ENCODE measurements at places on chromosomes 4 and X.

GRCh38 chr4:1868293-1868692, 2.9 kb upstream of the NSD2 start:
- no peak for DNase-seq

GRCh38 chr4:165380805-165381204, 2.0 kb downstream of the CPE start:
- DNase-seq, result no peak

GRCh38 chrX:150542846-150543229, 25.6 kb upstream of the MTM1 start:
- DNase-seq, result no peak

DNA sequence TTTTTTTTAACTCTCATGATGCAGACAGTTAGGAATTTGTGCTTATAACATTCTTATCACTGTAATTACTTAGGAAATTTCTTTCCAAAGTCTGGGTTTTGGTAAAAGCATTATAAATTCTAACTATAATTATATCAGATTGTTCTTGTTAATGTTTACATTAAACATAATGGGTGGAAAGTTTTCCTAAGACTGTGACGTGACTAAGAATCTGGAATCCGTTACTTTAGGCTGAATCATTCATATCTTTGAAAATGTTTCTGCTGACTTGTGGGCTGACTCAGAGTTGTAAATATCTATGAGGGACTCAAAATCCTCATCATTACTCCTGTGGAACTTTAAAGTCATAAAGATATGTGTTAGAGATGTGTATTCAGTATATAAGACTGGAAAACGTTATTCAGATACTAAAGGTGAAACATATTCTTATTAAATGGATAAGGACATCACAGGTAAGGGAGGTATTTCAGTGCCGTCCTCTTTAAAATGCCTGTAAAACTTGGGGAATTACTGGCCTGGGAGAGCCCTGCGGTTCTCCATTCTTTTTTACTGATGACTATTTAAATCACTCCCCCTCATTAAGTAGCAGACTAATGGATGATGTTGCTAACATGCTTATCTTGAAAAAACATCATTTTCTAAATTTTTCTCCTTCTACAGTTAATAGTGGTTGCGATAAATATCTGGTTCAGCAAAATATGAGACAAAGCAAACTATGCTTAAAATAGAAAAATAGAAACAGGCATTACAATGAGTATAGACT, 159.0 kb downstream of the DCLK2 start:
- DNase-seq, result no peak

DNA sequence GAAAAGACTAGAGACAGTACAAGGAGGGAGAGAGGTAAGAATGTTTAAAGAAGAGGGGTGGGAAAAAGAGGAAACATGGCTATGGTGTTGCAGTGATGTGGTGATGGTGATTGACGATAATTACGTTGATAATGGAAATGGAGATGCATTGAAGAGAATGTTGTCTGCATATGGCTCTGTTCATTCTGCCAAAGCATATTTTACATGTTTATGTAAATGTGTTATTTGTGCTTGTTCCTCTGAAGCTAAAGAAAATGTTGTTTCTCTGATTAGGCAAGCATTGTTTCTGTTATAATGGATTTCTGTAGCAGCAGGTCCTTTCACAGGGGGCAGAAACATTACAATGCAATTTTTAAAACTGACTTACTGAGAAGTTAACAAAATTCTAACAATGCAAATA, 958.8 kb downstream of the CCSER1 start:
- no peak for DNase-seq
